NCI-H187 (cell line): ENCODE measurements at places on chromosomes 2 and 18.

- DNase-seq = no peak
Measured at GRCh38 chr2:44866152-44866551, 75.3 kb upstream of the SIX3 start.

DNA sequence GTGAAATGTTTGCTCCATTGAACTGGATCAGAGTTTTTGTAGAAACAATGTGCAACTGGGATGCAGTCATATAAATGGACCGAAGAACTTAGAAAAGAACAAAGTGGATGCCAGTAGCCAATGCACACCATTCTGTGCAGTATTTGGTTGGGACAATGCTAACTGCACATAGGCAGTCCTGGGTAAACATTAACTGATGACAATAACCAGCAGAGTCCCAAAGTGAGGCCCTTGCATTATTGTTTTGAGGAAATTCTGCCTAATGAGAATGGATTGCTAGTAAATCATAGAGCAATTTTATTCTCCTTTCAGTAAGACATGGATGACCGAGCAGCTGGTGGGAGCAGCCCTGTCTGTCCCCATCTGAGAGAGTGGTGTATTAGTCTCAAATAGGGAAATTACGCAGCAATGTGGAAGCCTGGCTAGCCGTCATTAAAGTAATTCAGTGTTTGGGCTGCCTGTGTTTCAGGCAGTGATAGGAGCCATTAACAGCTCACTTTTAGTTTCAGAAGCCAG is 94.9 kb downstream of the KCTD1 start:
- no peak for DNase-seq

- no peak for DNase-seq
Measured at GRCh38 chr2:237471438-237472186, 15.4 kb upstream of the MLPH start.

DNA sequence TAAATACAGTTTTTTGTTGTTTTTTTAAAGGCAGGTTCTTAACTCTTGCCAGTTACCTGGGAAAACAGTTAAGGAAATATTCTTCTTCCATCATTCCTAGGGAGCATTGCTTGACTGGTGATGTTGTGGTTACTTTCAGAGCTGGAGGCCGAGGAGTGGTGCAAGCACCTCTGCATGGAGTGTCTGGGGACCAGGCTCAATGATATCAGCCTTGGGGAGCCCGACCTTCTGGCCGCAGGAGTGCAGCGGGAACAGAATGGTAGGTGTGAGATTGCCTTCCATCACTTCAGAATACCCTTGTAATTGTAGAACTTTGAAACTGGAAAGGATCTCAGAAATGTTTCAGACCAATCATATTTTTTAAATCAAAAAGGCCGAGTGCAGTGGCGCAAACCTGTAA is 270.1 kb downstream of the CD226 start:
- no peak for DNase-seq

DNA sequence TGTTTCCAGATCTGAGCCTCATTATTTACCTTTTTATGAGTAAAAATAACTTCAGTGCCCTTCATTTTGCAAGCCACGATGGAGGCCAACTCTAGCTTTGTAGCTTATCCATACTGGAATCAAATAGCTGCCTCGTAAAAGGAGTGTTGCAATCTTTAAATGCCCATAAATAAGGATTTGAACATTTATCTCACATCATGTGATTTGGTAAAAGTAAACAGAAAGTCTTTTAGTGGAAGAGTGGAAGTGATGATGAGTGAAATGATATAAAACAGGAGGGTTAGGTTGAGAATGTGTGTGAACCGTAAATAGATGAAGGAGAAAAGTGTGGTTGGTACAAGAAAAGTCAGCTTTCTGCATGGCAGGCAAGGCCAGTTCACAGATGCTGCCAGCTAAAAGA is 348.9 kb downstream of the OSR1 start:
- DNase-seq = no peak

DNA sequence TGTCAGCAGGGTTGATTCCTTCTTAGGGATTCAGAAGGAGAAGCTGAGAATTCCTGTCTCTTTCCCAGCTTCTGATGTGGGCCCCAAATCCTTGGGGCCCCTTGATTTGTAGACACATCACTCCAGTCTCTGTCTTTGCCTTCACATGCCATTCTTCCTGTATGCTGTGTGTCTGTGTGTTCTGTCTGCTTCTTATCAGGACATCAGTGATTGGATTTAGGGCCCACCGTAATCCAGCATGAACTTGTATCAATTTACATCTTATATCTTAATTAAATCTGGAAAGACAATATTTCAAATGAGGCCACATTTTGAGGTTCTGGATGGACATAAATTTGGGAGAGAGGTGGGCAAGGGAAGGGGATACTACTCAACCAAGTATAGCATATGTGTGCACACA is 9.7 kb downstream of the NEUROD1 start:
- DNase-seq = no peak

DNA sequence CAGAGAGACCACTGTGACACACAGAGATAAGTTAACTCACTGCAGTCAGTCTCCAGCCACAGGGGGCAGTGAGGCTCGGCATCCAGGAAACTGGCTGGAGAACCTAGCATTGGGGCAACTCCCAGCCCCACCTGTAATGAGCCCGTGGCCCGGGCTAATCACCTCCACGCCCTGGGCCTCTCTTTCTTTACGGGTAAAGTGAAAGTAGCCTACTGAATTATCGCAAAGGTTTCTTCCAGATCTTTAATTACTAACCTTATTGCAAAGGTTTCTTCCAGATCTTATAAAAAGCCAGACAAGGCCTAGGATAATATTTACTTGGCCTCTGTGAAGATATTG is 45.7 kb upstream of the ACAA2 start:
- DNase-seq = no peak

GRCh38 chr2:33636001-33636400 is 36.9 kb upstream of the FAM98A start:
- DNase-seq = no peak

DNA sequence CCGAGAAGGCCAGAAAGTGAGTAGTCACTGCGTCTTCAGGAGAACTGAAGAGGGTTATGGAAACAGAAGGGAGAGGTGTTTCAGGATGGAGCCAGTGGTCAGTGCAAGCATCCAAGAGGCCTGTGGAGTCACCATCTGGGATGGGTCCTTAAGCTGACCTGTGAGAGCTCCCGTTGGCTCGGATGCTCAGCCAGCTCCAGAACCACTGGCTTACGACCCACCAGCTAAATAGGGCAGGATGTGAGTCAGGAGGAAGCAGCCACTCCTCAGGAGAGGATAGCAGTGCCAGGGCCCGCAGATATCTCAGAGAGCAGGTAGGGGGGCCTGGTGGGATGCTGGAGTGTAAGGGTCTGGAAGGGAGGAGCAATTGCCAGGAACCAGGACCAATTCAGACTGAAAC is 63.1 kb upstream of the B3GNT7 start:
- no peak for DNase-seq

DNA sequence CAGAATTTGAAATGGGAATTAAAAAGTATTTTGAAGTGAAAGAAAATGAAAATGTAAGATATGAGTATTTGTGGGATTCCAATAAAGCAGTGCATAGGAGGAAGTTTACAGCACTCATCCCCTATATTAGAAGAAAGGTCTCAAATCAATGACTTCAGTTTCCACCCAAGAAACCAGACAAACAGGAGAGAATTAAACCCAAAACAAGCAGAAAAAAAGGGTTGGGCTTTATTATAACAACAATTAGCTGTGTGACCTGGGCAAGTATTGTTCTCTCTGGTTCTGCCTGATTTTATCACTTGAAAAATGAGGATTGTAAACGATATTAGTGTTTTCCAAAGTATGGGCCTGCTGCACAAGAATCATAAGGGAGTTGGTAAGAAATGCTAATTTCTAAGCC is 18.3 kb upstream of the LYPD6 start:
- no peak for DNase-seq

- no peak for DNase-seq
Measured at GRCh38 chr2:181760521-181760920, 80.2 kb upstream of the NEUROD1 start.

DNA sequence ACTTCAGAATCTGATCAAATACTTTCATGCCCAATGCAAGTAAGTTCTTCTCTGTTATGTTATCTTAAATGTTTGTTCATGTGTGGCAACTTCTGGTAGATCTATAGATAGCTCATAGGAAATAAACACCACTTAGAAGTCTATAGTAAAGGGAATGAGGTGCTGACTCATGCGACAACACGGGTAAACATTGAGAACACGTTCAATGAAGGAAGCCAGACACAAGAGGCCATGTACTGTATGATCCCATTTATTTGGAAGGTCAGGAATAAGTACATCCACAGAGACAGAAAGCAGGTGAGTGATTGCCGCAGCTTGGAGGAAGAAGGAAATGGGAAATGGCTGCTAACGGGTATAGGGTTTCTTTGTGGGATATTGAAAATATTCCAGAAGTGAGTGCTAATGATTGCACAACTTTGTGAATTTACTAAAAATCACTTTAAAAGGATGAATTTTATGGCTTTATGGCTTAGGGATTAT is 95.4 kb downstream of the ITGB1BP1 start:
- DNase-seq = no peak

DNA sequence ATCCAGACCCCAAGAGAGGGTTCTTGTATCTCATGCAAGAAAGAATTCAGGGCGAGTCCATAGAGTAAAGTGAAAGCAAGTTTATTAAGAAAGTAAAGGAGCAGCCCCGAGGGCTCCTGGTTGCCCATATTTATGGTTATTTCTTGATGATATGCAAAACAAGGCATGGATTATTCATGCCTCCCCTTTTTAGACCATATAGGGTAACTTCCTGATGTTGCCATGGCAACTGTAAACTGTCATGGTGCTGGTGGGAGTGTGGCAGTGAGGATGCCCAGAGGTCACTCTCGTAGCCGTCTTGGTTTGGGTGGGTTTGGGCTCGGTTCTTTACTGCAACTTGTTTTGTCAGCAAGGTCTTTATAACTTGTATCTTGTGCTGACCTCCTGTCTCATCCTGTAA is 750.2 kb upstream of the FANCL start:
- no peak for DNase-seq

- DNase-seq = no peak
Measured at GRCh38 chr2:60553495-60554073, at the start of gene BCL11A. TSS of gene BCL11A (minus strand) at chr2:60553654. CDS start at chr2:60553270, 384 bp downstream.

DNA sequence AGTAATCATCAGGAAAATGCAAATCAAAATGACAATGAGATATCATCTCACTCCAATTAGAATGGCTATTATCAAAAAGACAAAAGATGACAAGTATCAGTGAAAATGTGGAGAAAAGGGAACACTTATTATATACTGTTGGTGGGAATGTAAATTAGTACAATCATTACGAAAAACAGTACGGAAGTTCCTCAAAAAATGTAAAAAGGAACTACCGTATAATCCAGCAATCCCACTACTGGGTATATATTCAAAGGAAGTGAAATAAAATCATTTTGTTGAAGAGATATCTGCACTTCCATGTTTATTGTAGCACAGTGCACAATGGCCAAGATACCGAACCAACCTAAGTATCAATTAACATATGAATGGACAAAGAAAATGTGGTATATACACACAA is 52.4 kb upstream of the TEX51 start:
- DNase-seq = no peak

DNA sequence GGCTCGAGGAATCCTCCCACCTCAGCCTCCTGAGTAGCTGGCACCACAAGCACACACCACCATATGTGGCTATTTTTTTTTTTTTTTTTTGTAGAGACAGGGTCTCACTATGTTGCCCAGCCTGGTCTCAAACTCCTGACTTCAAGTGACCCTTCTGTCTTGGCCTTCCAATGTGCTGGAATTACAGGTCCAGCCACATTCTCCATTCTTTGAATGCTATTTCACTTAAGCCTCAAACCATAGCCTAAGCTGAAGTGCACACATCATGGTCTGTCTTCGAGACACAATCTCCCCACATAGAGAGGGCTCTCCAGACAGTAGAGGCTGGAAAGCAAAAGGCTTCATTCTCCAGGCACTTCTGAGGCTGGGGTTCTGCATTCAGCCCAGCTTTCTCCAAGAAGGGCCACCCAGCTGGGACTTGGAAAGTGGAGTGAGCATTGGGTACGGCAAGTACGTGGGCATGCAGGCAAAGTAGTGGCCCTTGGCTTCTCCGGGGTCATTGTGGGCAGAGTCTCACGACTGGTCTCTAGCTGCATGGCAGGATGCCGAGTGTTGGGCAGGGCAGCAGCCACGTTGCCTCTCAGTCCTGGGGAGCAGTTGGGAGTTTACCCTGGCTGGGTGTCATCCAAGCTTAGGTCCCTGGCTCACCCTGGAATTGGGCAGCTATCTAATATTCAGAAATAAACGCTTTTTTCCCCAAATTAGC is 78.2 kb upstream of the SMAD7 start:
- DNase-seq = no peak

GRCh38 chr18:23115683-23116096 is 19.6 kb upstream of the CABLES1 start:
- no peak for DNase-seq

- no peak for DNase-seq
Measured at GRCh38 chr2:227207573-227207972, 43.1 kb downstream of the COL4A3 start.

DNA sequence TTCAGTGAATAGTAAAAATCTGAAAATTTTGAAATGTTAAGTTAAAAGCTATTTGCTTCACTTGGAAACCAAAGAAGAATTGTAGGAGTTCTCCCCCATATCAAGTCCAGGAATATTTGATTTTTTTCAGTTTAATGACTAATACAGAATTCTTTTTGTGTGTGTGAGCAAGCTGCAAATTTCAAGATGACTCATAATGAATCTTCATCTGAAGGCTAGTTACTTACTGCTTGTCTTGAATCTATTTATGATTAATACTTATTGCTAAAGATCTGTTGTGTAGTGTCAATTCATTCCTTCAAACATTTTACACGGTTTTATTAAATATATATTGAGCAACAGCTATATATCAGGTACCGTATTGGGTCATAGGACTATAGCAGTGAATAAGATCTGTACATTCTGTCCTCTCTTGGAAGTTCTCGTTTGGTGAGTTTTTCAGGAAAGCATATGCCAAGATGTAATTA is 47.8 kb upstream of the CAVIN2 start:
- DNase-seq = no peak

DNA sequence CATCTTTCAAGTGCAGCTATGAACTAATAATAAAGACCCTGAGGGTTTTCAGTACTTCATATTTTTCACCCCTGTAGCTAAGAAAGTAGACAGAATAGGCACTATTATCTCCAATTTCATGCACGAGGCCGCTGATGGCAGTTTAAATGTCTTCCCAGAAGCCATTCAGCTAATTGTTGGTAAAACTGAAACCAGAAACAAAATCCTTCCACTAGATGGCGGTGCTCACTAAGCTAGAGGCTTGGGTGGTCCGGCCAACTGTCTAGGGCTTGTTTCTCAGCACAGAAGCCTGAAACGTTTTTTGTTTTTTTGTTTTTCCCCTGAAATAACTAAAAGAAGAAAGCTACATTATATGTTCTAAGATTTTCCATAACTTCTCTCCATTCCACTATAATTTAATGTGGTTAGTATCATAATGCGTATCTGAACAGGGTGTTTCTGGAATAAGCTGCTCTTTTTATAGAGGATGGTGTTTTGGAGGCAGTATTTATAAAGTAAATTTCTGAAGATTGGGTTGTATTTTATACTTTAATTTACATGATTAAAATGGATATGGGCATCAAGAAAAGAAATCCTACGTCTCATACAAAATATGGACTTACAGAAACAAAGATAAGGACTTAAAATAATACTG is 159.4 kb downstream of the PIK3C3 start:
- DNase-seq = peak; percentile 9

GRCh38 chr18:30987467-30988241 is 54.9 kb downstream of the DSC3 start:
- DNase-seq = no peak

- no peak for DNase-seq
Measured at GRCh38 chr2:68714866-68715265, 19.7 kb upstream of the ARHGAP25 start.
